ENCODE measurements at places on chromosomes 13 and 19. TPM values are rescaled to one million over a fixed set of nuclear protein-coding genes. Genes with fewer than 3 reads are reported as not detected.

- DNase-seq: peak; percentile 35
These were observed 154.2 kb upstream of the KLF12 start for GRCh38 chr13:74288361-74288911.

GRCh38 chr13:113411216-113412023, 41.9 kb downstream of the ADPRHL1 start:
- DNase-seq: peak; percentile 75

DNA sequence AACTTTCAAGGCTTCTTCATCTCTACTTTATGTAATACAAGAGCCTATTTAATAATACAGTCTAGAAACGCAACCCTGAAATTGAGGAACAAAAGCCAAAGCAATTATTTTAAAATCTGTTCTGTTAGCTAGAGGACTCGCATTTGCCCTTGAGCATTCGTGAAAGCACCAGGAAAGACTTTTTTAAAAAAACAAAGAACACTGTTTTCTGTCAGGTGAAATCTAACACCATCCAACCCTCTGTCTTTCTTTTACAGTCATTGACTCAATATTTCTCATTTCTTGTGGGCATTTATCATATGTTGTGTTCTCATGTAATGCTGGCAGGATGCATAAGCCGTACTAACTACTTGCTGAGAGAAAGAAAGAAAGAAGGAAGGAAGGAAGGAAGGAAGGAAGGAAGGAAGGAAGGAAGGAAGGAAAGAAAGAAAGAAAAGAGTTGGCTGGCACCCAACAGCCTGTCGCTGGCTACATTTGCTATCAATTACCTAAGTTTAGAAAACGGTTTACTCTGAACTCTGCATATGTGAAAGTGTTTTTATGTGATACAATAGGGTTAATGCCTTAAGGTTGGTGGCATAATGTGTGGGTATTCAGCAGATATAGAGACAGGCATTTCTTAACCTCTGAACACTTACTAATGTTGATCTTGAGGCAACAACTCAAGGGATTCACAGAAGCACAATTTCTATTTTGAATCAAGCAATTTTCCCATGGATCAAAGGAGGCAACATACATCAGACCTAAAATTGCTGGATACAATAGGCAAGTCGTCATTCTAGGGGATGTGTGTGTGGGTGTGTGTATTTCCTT, 445.4 kb downstream of the DCT start:
- DNase-seq: no peak

GRCh38 chr13:27919934-27920676, at the start of gene PDX1:
Gene PDX1, plus strand, starts transcription at chr13:27920000. Its CDS starts 139 bp downstream, at chr13:27920139.
- peak; percentile 29 for DNase-seq

GRCh38 chr19:5025027-5025426, 56.1 kb downstream of the KDM4B start:
- no peak for DNase-seq

- DNase-seq: no peak
These were observed 43.1 kb downstream of the CNMD start for GRCh38 chr13:52696566-52696965.

The GPC5 gene
- not detected for polyA plus RNA-seq

DNA sequence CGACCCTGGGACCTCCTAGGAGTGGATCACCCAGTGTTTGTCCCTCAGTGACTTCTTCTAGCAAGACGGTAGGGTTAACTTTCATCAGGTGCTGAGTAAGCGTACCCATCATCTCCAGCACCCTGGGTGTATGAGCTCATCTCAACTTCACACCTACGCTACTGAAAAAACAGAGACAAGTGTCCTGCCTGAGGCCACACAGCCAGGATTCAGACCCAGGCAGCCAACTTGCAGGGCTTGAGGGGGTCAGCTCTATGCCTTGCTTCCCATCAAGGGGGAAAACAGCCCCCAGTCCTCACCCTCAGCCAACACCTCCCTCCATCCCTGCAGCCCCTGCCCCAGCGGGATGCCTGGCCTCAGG, 4.6 kb downstream of the TLE2 start:
- no peak for DNase-seq

The LRFN3 gene
- polyA plus RNA-seq: 8.2 TPM

- no peak for DNase-seq
These were observed 17.5 kb downstream of the ELAVL3 start for GRCh38 chr19:11463391-11463790.

DNA sequence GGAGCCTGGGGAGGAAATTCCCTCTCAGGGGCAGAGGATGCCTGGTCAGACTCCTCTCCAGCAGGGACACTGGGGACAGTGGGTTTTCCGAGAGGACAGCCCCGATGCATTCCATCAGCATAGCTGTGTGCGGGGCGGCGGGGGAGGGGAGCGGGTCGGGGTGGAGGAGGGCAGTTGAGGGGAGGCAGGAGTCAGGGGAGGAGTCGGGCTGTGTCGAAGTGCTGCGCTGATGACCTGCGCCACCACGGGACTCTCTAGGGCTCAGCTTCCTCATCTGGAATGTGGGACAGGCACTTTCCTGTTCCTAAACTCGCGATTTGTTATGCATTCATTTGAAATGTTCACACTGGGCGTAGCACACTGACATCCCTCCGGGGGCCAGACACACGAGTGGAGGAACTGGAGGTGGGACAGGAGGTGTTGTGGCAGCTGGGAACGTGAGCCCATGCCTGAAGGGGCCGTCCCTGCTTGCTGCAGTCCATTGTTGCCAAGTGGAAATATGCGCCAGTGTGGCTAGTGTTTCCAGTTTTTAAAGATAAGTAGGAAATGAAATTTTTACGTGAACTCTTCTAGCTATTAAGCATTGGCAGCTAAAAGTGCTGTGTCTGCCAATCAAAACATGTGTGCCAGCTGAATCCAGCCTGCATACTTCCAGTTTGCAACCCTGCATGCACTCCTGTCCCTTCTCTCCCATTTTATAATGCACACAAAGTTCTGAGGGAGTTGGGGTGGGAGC, 43.3 kb downstream of the FLT1 start:
- peak; percentile 21 for DNase-seq

- no peak for DNase-seq
These were observed 1.5 kb downstream of the ERCC2 start for GRCh38 chr19:45368737-45369340.

GRCh38 chr13:75071796-75072195, 410.2 kb downstream of the TBC1D4 start:
- DNase-seq: no peak

DNA sequence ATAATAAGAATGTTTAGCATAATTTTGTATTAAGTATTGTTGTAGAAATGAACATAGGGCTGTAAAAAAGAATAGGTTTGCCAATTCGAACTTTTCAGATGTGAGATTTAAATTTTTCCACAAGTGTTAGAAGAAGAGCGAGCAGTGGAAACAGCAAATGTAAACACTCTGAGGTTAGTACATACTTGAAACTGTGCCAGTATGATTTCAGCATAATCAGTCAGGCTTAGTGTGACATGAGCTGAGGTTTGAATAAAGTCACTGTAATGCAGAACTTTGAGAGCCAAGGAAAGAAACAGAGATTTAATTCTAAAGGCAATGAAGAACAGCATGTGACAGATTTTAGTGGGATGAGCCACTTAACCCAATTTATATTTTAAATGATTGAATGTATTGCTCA, 2166.4 kb downstream of the PCDH9 start:
- no peak for DNase-seq

Data from heart right ventricle (tissue), 16 donors.